Putamen (tissue), 1 donor: ENCODE measurements at places on chromosomes 4 and X.

GRCh38 chrX:150465326-150465725 lies 102.2 kb downstream of the MAMLD1 start:
- peak; percentile 83 for DNase-seq

- no peak for DNase-seq
Measured at GRCh38 chrX:65392284-65392683, 142.3 kb downstream of the LAS1L start.

GRCh38 chrX:19949340-19949739 lies 41.5 kb downstream of the BCLAF3 start:
- no peak for DNase-seq

GRCh38 chr4:150593996-150594395 lies 12.0 kb downstream of the MAB21L2 start:
- DNase-seq = no peak

DNA sequence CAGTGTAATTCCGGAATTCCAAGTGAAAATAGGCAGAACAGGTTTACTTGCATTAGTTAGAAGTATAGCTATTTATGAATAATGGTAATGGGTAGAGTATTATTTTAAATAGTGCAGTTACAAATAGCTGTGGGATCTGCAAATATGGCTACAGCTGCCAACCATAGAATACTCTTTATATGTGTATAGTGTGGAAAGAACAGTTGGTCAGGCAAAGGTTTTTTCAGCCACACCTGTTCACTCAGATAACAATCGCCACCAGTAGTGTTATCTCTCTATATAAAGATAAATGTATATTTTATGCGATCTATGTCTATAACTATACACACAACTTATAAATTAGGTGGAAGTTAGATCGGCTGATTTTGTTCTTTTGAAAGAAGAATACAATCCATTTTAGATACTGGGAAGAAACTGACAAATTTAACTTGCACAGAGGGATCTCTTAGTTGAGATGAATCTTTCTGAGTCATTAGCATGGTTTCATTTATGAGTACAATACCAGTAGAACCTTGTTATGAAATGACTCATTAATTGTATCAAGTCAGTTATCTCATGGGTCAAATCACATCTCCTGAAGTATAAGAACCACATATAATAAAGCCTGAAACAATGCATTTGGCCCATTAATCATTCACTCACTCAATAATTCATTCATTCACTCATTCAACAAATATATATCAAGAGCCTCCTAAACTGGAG lies 100.9 kb upstream of the NR3C2 start:
- no peak for DNase-seq

GRCh38 chr4:25927361-25928195 lies 13.6 kb downstream of the SMIM20 start:
- no peak for DNase-seq

- DNase-seq = no peak
Measured at GRCh38 chr4:1557221-1557597, 126.9 kb downstream of the FAM53A start.

- no peak for DNase-seq
Measured at GRCh38 chr4:175166020-175166419, 247.9 kb downstream of the ADAM29 start.

GRCh38 chr4:114495471-114495928 lies 103.1 kb upstream of the UGT8 start:
- DNase-seq = no peak

GRCh38 chr4:150949342-150949741 lies 65.7 kb downstream of the LRBA start:
- no peak for DNase-seq

- no peak for DNase-seq
Measured at GRCh38 chr4:43485196-43485595, 592.7 kb downstream of the GRXCR1 start.

DNA sequence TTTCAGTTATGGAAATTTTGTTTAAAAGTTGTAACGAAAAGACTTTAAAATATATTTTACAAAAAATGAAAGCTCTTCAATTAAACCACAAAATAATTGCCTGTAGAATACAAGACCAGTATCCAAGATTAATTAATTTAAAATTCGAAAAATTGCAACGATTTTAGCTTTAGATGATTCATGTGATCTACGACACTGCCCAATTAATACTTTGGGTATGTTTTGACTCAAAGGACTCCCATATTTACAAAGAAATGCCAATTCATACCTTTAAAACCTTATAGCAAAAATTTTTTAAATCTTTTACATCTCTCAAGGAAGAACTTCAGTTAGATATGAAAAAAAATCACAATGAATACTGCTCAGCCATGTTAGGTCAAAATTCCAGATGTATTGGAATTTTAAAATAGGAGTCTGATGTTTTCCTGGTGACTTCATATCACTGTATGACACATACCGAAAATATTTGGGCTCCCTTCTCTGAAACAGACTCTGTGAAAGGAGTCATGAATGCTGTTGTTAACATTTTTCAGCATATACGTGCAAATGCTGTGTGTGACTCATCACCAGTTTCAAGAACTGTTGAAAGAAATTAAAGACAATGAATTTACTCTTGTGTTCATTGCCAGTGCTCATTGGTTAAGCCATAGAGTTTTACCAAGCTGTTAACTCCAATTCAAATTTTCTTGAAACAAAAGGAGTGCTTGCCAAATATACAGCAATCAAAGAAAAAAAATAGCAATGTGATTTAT lies 13.8 kb upstream of the SMS start:
- no peak for DNase-seq

GRCh38 chrX:50913520-50913919 lies 3.0 kb downstream of the BMP15 start:
- no peak for DNase-seq

DNA sequence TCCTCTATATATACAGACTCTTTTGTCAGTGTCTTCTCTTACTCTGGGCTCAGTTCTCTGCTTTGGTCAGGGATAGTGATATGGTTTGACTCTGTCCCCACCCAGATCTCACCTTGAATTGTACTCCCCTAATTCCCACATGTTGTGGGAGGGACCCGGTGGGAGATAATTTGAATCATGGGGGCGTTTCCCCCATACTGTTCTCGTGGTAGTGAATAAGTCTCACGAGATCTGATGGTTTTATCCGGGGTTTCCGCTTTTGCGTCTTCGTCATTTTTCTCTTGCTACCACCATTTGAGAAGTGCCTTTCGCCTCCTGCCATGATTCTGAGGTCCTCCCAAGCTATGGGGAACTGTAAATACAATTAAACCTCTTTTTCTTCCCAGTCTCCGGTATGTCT lies 144.4 kb downstream of the GLUD2 start:
- no peak for DNase-seq

DNA sequence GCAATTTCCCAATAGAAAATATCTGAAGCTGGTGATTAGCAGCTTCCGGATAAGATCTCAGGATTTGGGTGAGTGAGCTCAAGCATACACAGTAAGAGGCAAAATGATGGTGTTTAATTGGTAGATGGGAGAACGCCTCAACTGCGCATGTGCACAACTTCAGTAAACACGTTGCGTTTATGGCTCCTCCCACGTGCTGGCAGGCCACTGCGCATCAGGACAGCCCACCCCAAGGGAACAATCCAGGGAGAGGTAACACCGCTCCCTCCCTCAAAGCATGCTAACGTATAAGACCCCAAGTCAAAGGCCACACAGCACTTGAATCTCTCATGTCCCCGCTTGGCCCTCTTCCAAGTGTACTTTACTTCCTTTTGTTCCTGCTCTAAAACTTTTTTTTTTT lies 10.3 kb upstream of the CENPU start:
- DNase-seq = no peak
